ENCODE measurements at places on chromosomes 12 and 14.

- DNase-seq = no peak
Observed at GRCh38 chr14:51616724-51617409, 34.8 kb upstream of the FRMD6 start.

DNA sequence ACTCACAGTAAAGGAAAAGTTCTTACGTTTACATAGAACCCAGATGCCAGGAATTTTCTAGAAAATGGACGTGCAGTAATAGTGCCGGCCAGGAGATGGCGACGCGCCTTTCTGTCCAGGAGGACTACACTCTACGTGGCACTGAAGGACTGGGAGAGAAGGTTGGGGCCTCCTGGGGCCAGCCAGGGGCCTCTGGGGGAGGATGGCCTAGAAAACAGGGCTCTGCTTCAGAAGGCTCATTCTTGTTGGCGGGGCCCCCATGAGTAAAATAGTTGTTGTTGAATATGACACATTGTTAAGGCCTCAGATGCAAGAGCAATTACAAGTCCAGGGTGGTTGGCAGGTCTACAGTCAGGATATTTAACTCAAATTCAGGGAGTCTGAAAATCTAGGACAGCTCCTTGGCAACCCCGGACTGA, 120.1 kb upstream of the MAX start:
- peak; percentile 28 for DNase-seq

DNA sequence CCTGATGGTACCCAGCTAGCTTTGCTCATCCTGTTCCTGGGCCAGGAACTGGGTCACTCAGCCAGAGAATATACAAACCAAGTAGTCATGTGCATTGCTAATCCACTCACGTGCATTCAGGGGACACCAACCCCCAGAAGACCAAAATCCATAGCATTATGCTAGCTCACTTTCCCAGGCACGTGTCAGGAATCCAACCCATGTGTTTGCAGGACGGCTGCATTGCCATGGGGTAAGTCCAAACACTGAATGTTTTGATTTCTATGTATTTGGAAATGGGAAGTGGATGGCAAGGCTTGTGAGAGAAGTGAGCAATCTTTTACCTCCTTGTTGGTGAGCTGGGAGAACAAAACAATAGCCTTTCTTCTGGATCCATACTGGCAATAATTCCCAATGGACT, 87.1 kb upstream of the FOXN3 start:
- no peak for DNase-seq

GRCh38 chr12:74446466-74446865, 91.2 kb upstream of the ATXN7L3B start:
- DNase-seq = no peak

DNA sequence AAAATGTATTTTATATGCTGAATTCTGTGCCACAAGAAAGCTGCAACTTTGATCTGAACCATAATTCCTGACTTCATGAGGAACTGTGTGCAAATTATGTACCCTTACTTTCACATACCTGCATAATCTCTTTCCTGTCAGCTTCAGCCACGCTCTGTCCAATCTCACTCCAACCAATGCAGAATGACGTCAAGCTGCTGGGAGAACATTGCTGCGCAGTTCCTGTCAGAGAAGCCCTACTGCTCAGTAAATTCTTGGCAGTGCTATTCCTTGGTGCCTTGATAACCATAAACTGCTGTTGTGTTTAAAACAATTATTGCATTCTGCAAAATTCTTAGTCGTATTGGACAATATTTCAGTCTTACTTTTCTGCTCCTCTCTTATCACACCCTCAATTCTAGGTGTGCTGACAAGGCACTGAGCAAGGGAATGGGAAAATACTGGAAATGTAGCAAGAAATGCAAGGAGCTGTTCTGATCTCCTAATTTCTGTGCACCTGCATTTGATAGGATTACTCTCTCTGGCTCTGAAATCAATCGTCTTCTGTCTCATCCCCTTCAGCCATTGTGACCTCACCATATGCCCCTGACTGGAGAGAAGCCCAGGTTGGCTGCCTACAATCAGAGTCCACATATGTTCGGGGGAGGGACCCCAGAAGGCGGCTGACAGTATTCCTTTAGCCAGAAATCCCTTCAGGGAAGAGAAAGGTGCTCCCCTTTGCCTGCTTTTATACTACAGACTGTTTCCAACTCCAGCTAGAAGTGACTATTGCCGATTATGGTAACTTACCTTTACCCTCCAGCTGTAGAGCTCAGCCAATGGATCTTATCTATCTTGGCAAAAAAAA, 274.9 kb upstream of the NOVA1 start:
- DNase-seq = no peak

DNA sequence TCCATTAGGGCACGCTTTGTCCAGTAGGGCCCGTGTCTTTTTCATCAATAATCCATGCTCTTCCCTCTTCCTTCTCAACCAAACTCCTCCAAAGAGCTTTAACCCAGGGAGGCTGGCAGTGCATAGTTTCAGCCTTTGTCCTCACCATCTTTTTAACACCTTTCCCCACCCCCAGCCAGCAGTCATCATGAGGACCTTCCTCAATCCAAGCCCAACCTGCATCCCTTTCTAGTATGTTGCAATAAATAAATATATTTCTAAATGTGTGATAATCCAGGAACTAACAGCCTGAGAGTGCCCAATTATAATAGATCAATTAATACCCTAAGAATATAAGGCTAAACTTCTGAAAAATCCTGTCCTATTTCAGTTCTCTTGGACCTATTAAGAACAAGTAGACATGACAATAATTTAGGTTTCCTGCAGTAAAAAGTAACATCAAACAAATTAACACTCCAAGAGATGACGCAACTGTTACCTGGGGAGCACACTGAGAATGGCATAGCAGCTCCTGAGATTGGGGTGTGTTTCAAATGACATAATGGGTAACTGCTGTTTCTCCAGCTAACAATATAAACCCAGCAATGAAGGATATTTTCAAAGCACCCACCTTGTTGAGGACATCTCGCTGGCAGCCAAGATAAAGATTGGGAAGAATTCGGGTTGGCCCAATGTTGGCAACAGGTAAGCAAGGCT, 62.6 kb downstream of the DUSP16 start:
- DNase-seq = no peak

DNA sequence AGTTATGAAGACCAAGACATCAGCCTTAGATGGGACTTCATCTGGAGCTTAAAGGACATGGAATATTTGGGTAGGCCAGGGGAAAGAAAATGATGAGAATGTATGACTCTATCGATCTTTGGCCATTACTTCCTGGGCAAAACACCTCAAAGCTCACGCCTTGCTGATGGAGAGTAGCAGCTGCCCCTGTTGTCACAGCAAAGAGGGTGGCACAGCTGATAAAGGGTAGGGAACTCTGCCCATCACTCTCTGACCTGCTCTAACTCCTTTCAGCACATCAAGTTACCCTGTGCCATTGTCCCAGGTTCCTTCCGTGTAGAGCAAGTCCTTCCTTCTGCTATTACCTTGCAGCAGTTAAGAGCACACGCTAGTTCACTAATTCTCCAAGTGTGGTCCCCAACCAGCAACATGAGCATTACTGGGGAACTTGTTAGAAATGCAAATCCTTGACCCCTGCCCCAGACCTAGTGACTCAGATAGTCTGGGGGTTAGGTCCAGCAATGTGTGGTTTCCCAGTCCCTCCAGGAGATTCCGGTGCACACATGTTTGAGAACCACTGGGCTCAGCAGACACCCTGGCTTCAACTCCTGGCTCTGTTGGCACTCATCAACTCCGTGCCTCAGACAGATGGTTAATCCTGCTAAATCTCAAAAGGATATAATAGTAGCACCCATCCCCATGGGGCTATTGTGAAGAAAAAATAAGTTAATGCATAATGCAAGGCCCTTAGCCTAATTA, 93.7 kb upstream of the EEA1 start:
- DNase-seq = no peak

GRCh38 chr12:116535241-116535640, 23.9 kb upstream of the MAP1LC3B2 start:
- no peak for DNase-seq

DNA sequence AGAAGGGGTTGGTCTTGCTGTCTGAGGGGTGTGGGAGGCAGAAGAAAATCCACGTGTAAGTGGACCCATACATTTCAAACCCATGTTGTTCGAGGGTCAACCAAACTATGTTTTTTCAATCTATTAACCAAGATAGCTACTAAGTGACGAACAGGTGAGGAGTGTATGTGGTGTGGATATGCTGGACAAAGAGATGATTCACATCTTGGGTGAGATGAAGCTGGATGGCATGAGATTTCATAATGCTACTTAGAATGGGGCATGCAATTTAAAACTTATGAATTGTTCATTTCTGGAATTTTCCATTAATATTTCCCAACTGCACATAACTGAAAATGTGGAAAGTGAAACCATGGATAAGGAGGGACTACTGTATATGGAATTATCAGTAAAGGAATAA, 17.9 kb upstream of the KTN1 start:
- DNase-seq = no peak

- DNase-seq = no peak
Observed at GRCh38 chr14:101687756-101688546, 73.6 kb upstream of the PPP2R5C start.

- no peak for DNase-seq
Observed at GRCh38 chr14:94583557-94583956, 2.3 kb downstream of the SERPINA5 start.

GRCh38 chr14:95225251-95225887, 68.0 kb upstream of the DICER1 start:
- DNase-seq = no peak

- no peak for DNase-seq
Observed at GRCh38 chr14:68181519-68182326, 362.1 kb downstream of the RAD51B start.

DNA sequence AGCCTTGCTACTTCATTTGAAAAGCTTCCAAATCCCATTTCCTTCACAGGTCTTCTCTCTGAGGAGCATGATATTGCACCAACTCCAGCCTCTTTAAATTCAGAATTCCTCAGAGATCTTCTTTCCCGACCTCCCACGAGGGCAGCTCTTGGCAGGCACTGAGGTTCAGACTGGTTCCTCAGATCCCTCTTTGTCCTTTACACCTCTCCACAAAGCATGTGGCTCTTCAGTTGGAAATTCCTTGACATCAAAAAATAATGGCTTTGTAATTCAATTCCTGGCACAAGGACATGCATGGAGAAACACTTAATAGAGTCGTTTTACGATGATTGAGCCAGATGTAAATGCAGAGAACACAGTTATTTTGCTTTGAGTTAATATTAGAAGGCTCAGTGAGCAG, 63.2 kb upstream of the TMX1 start:
- no peak for DNase-seq

GRCh38 chr12:113910751-113911272, 55.3 kb downstream of the RBM19 start:
- DNase-seq = no peak

DNA sequence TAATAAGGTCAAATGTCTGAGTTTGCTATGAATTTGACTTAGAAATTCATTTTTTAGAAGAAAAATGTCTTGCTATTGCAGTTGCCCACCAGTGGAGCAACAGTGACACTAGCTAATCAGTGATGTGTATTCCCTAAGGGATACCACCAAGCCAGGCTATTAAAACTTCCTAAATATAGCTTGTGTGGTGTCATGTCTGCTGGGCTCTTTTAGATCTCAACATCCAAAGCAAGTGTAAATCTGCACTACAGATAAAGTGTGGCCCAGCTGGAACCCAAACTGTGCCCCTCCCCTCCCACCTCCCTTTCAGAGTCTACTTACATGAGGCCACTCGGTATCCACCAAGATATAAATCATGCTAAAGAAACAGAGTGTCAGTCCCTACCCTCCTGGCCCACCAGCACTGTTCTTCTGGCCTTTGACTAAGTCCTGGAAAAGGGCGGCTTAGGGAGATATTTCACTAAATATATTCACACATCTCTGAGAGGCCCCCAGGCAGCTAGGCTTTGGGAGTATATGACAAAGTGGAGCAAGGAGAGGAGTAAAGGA, 53.8 kb downstream of the SLC35F4 start:
- no peak for DNase-seq

DNA sequence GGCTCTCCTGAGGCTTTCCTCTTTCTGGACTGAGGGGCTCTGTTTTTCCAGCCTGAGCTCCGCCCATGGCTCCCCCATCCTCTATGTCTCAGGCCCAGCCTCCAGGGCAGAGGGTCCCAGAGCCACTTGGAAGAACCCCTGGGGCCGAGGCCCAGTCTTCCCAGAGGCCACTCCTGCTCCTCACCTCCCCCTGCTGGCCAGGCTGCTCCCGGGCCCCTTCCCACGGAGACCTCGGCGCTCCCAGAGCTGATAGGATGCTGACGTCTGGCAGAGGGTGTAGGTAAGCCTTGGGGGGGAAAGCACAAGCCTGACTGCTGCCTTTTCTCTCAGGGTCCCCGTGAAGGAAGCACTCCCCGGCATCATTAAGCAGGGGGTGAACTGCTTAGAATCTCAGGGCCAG, 51.4 kb downstream of the ERH start:
- no peak for DNase-seq

DNA sequence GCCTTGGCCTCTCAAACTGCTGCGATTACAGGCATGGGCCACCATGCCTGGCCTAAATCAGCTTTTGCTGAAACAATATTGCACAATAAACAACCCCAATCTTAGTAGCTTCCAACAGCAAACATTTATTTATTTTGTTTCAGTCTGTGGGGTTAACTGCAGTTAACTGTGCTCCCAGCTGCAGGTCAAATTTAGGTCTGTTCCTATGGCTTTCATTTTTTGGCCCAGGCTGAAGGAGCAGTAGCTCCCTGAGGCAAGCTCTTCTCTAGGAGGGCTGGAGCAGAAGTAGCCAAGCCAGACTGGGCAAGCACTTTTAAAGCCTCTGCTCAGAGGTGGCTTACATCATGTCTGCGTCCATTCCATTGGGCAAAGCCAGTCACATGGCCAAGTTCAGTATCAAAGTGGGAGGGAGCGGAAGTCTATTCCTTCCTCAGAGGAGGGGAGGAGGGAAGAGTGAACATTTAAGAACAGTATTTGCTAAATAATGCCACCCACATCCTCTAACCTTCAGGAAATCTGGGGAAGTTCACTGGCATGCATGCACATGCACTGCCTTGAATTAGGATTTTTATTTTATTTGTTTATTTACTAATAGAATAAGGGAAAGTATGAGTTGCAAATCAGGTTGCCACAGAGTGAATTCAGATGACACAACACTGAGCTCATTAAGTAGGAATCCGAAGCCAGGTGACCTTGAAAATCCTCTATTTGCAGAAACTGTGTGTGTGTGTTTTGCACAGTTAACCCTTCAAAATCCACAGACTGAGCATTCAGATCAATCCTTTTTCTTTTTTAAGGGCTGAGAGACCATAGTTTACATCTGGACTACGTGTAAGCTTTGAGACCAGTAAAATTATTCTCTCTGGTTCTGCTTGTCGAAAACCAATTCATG, 122.0 kb upstream of the SEL1L start:
- no peak for DNase-seq

DNA sequence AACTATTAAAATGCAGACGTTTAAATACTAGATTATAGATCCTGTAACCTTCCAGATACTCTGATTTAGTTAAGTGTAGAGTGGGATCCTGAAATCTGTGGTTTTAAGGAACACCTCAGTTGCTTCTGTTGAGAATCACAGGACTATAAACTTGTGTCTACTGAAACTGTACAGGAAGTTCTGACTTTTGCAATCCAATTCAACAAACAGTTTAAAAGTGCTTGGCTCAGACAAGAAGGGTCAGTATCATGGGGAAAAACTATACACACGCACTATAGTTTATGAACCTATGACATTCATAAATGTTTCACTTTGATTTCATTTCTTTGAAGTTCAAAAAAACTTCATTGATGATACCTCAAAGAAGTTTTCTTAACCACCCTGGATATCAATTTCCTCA, 13.8 kb downstream of the PDE3A start:
- no peak for DNase-seq

All from GM19239 (cell line).